Activated CD8-positive, alpha-beta memory T cell treated with anti-CD3 and anti-CD28 coated beads, Interleukin-2, amount 50 U/mL, for 4 hours (primary cell): ENCODE measurements at places on chromosomes 4 and X.

- no peak for DNase-seq
Measured at GRCh38 chrX:20388594-20388993, 121.9 kb upstream of the RPS6KA3 start.

GRCh38 chr4:66204534-66205247, 534.4 kb upstream of the EPHA5 start:
- no peak for DNase-seq

DNA sequence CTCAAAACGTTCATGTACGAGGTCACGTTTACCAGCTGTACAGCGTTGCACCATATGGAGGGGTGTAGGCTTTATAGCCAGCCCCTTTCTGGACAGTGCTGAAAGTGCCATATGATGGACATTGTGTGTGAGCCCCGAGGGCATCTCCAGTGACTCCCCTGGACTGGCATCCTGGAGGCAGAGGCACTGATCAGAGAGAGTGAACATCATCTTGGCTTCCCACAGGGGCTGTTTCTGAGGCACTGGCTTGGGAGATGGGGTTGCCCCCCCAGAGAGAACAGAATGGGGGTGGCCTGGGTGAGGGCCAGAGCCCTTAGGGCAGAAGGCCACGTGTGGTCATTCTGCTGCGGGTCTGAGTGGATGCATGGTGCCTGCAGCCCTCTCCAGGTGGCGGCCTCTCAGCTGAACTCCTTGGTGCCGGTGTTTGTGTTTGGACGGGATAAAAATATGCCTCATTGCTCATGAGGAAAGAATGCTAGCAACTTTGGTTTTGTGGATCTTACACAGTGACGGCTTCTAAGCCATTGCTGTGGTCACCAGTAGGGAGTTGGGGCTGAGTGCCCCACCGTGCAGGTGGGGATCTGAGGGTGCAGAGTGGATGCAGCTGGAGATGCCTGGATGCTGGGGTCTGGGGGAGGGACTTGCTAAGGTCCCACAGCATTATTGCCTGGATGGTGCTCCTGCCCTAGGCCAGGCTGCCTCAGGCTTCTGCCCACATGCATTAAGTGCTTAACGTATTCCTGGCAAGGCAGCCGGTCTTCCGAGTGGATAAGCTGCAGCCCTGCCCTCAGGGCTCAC, 3.4 kb downstream of the WFS1 start:
- no peak for DNase-seq

- DNase-seq = no peak
Measured at GRCh38 chrX:112968351-112969133, 127.9 kb upstream of the AMOT start.

GRCh38 chrX:153343674-153344073, 9.7 kb downstream of the ZNF275 start:
- no peak for DNase-seq

DNA sequence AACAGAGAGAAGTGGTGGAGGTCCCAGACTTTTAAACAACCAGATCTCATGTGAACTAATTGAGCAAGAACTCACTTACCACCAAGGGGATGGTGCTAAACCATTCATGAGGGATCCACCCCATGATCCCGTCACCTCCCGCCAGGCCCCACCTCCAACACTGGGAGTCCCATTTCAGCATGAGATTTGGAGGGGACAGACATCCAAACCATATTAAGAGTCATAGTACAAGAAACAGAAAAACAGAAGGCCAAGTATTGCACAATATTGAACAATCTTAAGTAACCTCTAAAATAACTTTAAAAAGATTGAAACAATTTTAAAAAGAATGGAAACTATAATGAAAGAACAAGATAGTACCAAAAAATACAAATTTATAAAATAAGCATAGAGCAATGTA, 110.0 kb downstream of the CBR4 start:
- no peak for DNase-seq

- DNase-seq = no peak
Measured at GRCh38 chrX:112857478-112857878, 16.8 kb upstream of the AMOT start.

- no peak for DNase-seq
Measured at GRCh38 chr4:119835613-119835910, 207.0 kb upstream of the PDE5A start.

- DNase-seq = no peak
Measured at GRCh38 chr4:153785910-153786721, 2.8 kb downstream of the SFRP2 start.

DNA sequence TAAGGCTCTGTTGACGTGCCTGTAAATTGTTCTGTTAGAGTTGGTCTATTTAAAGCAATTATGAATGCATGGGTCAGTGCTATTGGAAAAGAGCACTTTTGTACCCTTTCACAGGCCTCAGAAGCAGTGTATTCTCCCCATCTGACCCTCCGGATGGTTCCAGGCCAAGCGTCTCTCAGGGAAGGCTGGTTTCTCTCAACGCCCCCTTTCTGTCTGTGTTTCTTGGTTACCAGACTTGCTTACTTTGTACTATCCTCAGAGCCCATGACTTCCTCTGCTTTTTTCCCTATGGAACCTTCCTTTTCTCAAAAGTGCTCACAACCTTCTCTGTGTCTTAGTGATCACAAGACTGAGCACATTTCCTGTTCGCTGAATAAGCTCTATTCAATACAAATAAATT, 559.3 kb upstream of the ZFP42 start:
- DNase-seq = no peak
